ENCODE measurements at places on chromosomes 5 and 9.
A peak's percentile ranks its signal among the peaks of the same experiment; 100 is the strongest.

- no peak for DNase-seq
These were observed 172.4 kb downstream of the NTRK2 start for GRCh38 chr9:84841931-84842330.

- no peak for DNase-seq
These were observed 226.3 kb downstream of the DMRT2 start for GRCh38 chr9:1276474-1276873.

- DNase-seq: peak; percentile 77
These were observed 289.5 kb downstream of the DOCK8 start for GRCh38 chr9:503881-504852.

DNA sequence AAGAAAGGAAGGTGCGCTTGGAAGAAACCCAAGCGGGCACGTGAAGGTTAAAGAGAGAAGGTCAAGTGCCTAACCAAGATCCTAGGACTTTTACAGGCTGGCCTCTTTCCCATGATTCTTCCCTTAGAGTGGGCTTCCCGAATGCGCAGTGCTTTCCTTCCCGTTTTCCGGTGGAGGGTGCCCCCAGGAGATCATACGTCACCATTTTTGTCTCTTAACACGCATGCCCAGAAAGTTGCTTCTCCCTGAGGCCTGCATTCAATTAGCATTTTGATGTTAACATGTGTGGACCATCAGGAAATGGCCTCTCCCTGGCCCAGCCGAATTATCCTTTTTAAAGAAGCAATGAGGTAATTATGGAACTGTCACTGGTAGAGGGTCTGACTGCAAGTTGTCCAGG is 1.9 kb upstream of the RUSC2 start:
- peak; percentile 79 for DNase-seq

DNA sequence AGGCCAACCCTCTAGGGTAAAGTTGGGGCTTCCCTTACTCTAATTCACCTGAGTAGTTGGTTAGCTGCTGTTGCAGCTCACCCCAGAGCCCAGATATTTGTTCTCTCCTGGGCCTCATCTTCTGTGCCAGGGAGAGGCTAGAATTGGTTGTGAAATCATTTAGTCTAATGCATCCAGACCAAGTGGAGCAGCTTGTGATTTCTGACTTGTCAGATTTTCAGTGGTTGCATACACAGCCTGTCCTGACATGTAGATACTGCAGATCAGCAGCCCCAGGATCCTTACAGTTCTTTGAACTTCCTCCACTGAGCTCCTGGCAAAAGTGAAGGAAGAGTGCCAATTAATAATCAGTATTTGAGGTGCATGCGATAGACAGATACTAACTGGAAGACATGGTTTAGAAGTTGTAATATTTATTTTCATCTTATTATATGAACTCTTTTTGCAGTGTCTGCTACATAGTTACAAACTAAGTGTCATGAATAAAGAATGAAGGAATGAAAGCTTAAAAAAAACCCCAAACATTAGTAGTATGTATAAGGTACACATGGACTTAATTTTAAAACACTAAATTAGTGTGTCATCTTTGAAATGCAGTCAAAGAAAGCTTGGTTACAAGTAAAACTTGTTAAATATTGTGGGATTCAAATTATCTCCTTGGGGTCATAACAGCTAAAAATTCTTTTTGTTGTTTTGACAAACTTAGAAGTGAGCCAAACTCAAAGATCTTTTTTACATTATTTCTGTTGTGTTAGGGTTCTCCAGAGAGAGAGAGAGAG is 128.5 kb downstream of the VPS13A start:
- peak; percentile 62 for DNase-seq

GRCh38 chr9:121813519-121814210 is 162.2 kb downstream of the DAB2IP start:
- no peak for DNase-seq

GRCh38 chr9:131406563-131407436 is 12.9 kb downstream of the PRRC2B start:
- DNase-seq: peak; percentile 56

- DNase-seq: no peak
These were observed 20.2 kb downstream of the GPR21 start for GRCh38 chr9:123053711-123054110.

DNA sequence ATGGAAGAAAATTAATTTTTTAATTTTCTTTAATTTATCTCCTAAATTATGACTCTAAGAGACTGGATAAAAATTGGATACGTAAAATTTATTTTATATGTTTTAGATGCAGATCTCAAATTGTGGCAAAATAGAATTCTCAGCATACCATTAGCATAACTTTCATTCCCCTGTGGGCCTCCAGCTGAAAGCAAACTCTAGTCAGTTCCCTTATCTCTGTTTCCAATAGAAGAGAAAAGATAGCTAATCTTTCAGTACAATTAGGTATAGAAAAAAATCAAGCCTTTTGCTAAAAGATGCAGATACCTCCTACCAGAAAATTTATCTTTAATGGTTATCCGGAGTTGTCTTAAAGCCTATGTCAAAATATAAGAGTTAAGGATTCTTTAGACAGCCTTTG is 1530.6 kb downstream of the EFNA5 start:
- peak; percentile 49 for DNase-seq

DNA sequence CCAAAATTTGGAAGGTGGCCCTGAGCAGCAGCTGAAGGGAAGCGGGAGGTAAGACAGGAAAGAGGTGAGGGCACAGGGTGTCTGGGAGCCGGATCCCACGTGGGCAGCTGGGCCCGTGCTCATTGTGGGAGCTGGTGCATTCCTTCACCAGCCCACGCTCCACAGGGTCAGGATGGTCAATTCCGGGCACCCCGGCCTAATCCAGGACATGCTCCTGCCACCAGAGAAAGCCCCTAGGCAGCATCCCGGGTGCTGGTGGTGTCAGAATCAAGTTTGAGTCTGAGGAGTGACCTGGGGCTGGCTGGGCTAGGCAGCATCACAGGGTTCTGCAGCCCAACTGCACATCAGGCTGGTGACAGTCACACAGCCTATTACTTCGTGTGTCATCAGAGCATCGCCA is 7.1 kb upstream of the PDCD6 start:
- no peak for DNase-seq

- DNase-seq: no peak
These were observed 153.2 kb upstream of the MEF2C start for GRCh38 chr5:89036166-89036565.

- no peak for DNase-seq
These were observed 121.5 kb downstream of the RMI1 start for GRCh38 chr9:84101964-84102632.

DNA sequence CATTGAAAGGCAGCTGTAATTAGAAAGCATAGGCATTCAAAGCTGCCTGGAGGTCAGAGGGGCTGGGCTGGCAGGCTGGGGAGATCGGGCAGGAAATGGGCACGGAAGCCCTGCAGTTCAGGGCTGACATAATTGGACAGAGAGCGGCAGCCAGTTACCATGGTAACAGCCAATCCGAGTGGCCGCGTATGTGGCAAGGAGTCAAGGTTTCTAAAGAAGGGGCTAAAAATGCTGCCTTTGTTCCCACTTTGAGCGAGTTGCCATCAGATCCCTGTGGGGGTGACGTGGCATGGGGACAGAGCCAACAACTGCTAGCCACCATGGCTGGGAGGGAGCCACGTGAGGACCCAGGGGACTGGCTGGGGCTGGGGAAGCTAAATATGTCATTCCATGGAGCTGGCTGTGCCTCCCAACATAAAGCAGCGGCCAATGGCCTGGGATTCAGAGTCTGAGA is 44.7 kb upstream of the NDFIP1 start:
- DNase-seq: peak; percentile 29

DNA sequence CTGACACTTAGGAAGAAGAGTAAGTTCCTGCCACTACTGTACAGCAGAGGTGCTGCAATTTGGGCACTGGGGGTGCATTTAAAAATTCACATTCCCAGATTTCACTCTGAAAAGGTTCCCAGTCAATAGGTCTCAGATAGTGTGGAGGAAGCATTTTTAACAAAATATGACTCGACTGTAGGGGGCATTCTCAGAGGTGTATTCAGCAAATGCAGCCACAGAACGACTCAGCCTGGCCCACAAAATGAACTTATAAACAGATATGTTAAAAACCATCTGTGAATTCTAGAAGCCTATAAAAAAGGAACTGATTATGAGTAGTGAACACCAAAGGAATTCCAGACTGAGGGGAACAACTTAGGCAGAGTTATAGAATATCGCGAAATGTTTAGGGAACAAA is 31.1 kb downstream of the MLLT3 start:
- DNase-seq: no peak

DNA sequence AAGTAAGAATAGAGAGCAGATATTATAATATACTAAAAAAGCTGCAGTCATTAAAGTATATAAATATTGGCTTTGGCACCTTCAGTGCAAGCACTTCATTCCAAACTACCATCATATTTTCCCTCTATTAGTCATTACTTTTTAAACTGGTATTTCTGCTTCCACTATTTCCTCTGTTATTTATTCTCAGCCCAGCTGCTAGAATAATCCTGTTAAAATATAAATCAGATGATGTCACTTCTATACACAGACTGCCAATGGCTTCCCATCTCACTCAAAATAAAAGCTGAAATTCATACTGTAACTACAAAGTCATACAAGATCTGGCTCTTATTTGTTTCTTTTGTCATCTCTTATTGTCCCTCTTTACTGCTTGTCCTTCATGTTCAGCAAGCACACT is 432.9 kb downstream of the TLE4 start:
- DNase-seq: no peak

- peak; percentile 72 for DNase-seq
These were observed 143.5 kb downstream of the GHR start for GRCh38 chr5:42566652-42567295.

GRCh38 chr9:21294364-21294774 is 10.7 kb downstream of the IFNA5 start:
- DNase-seq: no peak

DNA sequence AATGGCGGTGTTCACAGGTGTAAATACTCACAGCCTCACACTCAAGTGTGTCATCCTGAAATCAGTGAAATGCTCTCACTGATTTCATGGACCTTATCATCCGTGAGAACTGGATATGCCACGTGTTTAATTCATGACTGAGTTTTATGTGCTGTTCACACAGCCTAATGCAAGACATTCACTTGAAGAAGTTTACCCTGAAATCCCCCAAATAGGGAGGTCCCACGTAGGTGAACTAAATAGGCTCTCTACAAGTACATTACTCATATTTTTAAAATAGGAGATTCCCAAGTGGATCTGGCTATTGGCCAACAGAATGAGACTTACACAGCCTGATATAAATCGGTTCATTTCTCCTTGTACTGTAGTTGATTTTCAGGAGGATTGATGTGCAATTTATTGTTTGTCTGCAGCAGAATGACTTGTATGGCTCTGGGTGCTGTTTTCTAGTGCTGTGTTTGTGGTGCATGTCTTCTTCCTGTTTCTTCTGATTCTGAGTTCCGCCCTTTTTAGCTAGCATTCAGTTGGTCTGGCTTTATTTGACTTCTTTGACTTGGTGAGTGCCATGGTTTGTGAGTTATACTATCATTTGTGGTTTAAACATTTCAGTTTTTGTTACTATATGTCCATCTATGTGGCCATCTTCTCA is 25.1 kb downstream of the TRIO start:
- DNase-seq: no peak

Data from adipocyte (in vitro differentiated cells).